ENCODE measurements at places on chromosomes 12 and 14. TPM values are rescaled to one million over a fixed set of nuclear protein-coding genes. Genes with fewer than 3 reads are reported as not detected.

GRCh38 chr12:111068290-111068689 lies 147.9 kb upstream of the MYL2 start:
- no peak for DNase-seq

AGAP2 gene
- 57.6 TPM for total RNA-seq

MVK gene
- 14.8 TPM for total RNA-seq

KRT3 gene
- not detected for total RNA-seq

ACYP1 gene
- total RNA-seq: 16.1 TPM

CELA1 gene
- total RNA-seq: not detected

DNA sequence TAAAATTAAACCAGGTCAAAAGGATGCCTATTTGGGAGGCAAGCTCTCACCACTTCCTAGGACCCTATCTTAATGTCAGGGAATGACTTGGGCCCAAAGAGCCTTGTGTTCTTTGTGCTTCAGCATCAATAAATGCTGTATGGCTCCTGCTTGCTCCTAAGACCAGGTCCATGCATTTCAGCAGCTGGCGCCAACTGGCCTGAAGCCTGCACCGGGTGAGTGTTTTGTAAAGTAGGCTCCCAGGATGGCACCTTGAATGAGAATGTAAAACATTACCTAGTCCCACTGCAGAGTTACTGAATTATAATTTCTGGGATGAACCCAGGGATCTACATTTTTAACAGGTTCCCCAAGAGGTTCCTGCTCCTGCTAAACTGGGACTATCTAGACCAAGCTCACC lies 16.1 kb upstream of the SLC38A4 start:
- no peak for DNase-seq

GRCh38 chr12:92784356-92784755 lies 81.6 kb downstream of the PLEKHG7 start:
- DNase-seq: no peak

DNA sequence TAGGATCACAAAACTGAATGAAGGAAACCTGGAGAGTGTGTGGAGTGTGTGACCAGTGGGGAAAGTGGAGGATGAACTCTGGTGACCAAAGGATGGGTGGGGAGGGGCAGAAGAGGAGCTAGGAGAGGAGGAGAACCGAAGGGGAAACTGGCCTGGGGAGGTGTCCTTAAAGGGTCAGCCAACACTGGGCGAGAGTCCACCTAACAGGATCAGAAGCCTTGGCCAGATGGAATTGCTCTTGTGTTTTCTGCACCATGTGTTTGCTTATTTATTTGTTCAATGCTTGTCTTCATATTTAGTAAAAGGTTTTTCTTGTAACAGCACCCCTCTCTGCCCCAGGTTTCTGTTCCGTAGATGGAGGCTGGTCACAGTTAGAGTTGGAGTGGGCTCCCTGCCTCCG lies 34.5 kb upstream of the ATP23 start:
- no peak for DNase-seq

TCL1A gene
- total RNA-seq: not detected

DNA sequence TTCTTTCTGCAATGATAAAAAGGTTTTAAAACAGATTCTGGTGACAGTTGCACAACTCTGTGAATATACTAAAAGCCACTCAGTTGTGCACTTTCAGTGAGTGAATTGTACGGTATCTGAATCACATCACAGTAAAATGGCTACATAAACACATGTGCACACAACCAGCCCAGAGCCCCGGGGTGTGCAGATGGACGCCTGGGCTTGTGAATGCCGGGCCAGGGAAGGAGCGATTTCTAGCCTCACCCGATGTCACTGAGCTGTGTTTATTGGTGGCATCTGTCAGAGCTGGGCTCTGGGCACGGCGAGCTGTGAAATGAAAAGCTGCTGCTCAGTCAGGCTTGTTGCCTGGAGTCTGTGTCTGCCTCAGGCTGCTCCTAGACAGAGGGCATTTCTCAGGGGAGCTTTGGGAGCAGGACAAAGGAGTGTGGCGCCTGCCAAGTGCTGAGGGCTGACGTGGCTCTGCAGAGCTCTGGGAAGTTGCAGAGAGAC lies 25.9 kb downstream of the RHOF start:
- DNase-seq: no peak

PPP1CC gene
- 149 TPM for total RNA-seq

ALDH2 gene
- total RNA-seq: 1.9 TPM

ACOT6 gene
- total RNA-seq: not detected

GRCh38 chr12:92338102-92338501 lies 192.5 kb upstream of the BTG1 start:
- DNase-seq: no peak

KRT85 gene
- total RNA-seq: not detected

GRCh38 chr12:71085575-71085974 lies 72.2 kb downstream of the TSPAN8 start:
- no peak for DNase-seq

TTC8 gene
- 2.8 TPM for total RNA-seq

GRCh38 chr14:60092526-60092920 lies 800 bp downstream of the PCNX4 start:
- no peak for DNase-seq

- DNase-seq: no peak
Measured at GRCh38 chr12:108665608-108666202, 32.0 kb upstream of the SELPLG start.

NTN4 gene
- total RNA-seq: 7.6 TPM

DNA sequence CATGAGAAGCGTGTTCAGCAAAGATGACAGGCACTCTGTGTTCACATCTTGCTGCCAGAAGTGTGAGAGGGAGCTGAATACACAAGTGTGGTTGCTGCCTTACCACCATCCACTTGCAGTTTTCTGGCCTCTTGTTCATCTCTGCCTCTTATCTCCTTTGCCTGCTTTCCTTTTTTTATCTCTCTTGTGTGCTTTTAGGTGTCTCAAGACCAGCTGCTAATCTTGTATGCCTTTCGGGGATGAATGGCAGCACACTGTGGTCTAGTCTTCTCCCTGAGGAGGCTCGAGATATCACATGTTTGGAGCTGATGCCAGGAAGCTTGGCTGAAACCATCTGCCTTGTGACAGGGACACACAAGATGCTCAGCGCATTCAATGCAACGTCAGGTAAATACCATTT lies 17.2 kb downstream of the FAM234B start:
- DNase-seq: no peak

DNA sequence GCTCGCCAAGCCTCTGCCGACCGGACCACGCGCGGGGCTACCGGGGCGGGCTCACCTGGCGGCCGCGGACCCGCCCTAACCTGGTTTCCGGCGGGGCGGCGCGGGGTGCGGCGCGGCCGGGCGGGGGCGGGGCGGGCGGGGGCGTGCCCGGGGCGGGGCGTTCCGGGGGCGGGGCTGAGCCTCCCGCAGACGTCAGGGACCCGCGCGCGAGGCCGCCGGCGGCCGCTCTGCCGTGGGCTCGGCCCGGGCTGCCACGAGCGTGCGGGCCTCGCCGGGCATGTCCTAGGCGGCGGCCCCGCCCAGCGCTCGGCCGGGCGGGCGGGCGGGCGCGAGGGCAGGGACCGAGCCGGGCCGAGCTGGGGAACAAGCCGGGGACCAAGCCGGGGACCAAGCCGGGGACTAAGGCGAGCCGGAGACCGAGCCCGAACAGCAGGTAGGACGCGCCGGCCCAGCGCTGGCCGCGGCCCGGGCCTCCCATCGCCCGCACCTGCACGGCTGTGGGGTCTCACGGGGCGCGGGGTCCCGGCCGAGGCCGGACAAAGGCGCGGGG lies at the start of gene CEP170B:
Gene CEP170B (plus strand): TSS at position 188 of the 550 bp plus-strand sequence. CDS start 3,183 bp downstream, outside the sequence.
- peak; percentile 32 for DNase-seq

DNA sequence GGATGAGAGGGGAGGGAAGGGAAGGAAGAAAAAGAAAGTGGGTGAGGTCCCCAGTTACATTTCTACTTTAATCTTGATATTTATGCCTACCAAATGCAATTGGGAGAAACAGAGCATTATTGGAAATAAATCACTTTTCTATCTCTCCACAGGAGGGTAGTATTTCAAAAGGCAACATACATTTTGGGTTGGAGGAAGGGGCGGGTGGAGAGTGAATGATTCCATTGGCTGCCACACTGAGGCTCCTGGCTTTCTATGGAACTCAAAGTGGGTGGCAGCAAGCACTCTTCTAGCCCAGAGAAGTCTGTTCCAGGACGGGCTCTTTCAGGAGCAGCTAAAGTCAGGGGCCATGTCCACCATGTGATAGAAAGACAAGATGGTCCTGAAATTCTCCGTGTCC lies 441.3 kb downstream of the DAD1 start:
- DNase-seq: no peak

- no peak for DNase-seq
Measured at GRCh38 chr12:25427337-25428249, 125.5 kb downstream of the LMNTD1 start.

DNA sequence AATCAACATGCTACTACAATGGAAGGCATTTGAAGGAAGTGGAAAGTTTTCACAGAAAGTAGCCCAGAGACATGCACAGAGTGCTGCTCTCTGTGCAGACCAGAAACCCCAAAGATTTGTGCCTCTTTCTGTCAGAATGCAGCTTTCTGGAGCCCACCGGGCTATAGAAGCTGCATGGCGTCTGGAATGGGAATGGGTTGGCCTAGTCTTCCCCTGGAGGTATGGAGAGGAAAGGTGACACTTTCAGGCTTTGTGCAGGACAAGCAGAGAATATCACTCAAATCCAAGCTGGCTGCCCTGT lies 21.3 kb upstream of the ZFP36L1 start:
- no peak for DNase-seq

DNA sequence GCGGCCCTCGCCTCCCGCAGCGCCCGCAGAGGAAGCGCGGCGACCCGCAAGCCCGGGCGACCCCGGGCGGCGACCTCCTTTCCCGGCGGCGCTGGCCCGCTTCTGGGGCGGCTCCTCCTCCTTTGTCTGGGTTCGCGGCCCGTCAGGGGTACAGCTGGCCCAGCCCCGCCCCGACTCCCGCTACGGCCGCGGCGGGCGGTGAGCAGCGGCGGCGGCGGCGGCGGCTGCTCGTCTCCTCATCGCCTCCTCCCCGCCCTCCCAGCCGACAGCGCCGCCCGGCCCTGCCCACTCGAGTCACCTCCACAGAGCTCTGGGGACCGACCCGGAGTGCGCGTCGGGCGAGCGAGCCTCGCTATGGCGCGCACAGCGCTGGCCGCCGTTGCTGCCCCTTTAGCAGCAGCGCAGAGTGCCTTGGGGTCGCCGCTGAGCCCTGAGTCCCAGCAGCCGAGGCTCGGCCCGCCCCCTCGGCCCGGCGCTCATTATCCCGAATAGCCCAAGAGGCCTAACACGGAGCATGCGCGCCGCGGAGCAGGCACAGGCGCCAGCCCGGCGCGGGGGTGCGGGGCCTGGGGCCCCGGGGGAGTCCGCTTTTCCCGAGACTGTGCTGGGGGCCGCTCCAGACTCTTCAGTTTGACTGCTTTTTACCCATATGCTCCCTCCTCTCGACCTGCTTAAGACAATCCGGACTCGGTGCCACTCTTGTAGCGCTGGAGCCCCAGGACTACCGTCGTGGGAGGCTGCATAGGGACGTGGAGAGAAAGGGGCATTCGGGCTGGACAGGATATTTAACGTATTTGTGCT lies at the start of gene SOS2:
Gene SOS2 (minus strand): TSS at position 104 of the 801 bp plus-strand sequence. CDS start 295 bp downstream, outside the sequence.
- peak; percentile 80 for DNase-seq

- no peak for DNase-seq
Measured at GRCh38 chr12:47276621-47277309, 197.0 kb upstream of the AMIGO2 start.

GRCh38 chr12:107478881-107479280 lies 206.7 kb upstream of the PWP1 start:
- no peak for DNase-seq

DNA sequence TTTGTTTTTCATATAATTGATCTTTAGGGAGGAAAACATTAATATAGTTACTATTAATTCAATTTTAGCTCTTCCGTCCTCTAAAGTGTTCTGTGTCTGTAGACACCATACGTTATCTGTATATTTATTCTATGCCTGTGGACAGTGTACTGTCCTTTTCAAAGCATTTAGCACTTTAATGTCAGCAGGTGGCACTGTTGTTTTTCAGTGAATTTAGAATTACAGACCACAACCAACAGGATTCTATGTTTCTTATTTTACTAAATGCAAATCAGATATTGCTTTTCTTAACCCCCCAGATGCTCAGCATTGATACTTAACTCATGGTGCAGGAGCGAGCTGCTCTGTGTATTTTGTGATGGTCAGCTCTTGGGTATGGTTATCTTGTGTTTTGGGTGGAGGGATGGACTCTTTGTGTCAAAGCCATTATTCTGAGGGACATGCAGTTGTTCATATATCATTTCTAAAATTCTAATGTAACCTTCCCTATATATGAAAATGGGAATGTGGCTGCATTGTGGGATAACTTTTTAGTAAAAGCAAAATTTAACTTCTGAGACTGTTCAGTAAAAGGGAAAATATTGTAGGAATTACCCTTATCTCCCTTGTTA lies 65.2 kb downstream of the PAPOLA start:
- DNase-seq: no peak

- DNase-seq: peak; percentile 1
Measured at GRCh38 chr12:34600592-34601462, 578.5 kb downstream of the ALG10 start.

DNA sequence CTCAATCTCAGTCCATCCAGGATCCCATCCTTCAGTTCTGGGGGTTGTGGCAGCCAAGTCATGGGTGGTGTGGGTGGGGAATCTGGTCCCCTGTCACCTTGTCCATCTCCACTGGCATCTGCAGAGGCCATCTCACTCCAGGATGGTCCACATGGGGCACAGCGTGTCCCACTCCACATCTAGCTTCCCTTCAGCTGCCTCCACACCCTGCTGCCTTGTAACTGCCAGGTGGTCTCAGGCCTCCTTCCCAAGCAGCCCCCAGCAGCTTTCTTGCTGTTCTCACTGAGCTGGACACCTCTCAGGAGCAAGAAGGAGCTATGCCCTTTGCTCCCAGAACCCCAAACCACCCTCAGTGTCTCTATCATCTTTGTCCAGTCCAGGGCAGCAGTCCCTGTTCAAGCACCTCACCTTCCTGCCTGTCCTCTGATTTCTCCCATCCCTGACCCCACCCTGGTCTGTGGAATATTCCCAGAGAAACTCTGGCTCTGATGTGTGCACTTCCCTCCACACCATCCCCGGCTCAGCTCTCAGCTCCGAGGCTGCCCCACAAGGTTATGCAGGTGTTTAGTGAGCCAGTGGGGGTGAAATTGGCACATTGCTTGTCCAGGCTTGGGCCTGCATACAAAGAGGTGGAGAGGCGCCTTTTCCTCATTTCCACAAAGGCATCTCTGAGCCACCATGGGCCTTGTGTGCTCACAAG lies 13.7 kb upstream of the DYNC1H1 start:
- DNase-seq: no peak

TOMM20L gene
- total RNA-seq: not detected

GRCh38 chr12:21509768-21510167 lies 8.2 kb downstream of the GOLT1B start:
- no peak for DNase-seq

DNA sequence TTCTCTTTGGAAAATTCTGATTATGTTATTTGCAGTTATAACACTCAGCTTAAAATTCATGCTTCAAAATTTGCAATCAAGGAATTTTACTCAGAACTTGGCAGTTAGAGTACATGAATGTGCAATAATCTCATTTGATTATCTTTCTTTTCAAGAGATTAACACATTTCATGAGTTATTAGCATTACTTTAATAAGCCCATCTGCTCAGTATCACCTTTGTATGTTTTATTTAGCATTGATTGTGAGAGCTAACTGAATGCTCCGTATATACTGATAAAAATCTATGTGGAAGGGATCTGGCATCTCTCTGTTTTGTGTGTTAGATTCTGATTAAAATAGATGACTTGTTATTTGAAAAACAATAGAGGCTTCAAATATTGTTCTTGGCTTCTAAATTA lies 55.6 kb upstream of the CPNE8 start:
- DNase-seq: no peak

HOXC6 gene
- not detected for total RNA-seq

All from T-helper 17 cell (primary cell).